ENCODE measurements at places on chromosomes 5 and 9.

- DNase-seq = no peak
Observed at GRCh38 chr5:120358949-120359348, 105.2 kb upstream of the PRR16 start.

- no peak for DNase-seq
Observed at GRCh38 chr5:171906703-171907590, 99.5 kb downstream of the FBXW11 start.

- no peak for DNase-seq
Observed at GRCh38 chr5:172584638-172585037, 56.4 kb upstream of the NEURL1B start.

- DNase-seq = no peak
Observed at GRCh38 chr5:2178071-2178477, 295.3 kb upstream of the IRX4 start.

GRCh38 chr9:138073408-138073807 is 195.8 kb downstream of the CACNA1B start:
- DNase-seq = no peak

- no peak for DNase-seq
Observed at GRCh38 chr9:32424616-32425015, 40.2 kb downstream of the ACO1 start.

DNA sequence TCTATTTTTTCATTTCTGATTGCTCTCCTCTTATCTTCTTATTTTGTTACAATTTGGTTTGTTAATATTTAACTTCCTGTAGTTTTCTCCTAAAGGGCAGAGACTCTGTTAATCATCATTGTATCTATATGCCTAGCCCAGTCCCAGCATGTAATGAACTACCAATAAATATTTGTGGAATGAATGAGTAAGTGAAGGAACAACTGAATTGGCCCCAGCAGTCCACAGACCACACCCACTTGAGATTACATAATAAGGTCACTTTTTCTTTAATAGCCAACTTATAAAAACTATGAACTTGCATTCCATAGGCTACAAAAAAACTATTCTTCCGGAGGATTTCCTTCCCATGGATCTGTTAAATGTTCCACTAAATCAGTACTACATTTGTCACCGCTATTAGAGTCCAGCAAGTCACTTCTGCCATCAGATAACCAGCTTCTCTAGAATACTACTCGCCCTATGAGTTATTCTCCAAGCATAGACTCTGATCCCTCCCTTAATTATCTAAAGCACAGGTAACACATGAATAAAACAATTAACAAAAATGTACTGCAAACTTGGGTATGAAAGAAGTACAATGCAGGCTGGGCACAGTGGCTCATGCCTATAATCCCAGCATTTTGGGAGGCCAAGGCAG is 27.5 kb upstream of the TNPO1 start:
- no peak for DNase-seq

GRCh38 chr5:116674881-116675625 is 100.4 kb upstream of the SEMA6A start:
- DNase-seq = no peak

DNA sequence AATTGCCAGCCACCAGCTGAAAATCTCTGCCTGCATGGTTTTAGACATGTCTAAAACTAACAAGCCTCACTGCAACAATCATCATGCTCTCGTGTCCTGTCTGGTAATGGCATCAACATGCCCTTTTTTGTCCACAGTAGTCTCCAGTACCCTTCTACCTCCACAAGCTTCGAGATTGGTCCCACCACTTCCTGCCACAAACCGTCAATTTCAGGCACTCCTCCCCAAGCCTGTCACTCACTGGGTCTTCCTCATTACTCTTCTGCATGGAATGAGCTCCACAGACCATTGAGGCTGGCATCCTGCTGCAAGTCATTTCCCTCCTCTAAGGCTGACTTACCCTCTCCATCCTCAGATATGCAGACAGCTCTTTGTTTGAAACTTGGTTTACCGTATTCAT is 9.0 kb downstream of the LPAR1 start:
- no peak for DNase-seq

- DNase-seq = no peak
Observed at GRCh38 chr5:4802044-4802443, 338.1 kb upstream of the ADAMTS16 start.

- DNase-seq = no peak
Observed at GRCh38 chr5:152704286-152704685, 299.2 kb upstream of the NMUR2 start.

DNA sequence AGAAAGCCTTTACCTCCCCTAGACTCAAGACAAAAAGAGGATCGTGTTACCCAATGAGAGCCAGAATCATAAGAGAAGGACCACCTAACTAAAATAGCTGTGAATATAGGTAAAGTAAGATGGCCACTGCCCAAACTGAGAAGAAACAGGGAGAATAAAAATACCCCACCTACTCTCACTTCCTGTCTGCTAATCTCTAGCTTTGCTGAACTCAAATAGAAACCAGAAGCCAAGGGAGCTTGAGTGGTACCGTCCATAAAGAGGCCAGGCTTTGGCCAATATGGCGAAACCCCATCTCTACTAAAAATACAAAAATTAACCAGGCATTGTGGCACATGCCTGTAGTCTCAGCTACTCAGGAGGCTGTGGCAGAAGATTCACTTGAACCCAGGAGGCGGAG is 123.0 kb upstream of the FST start:
- no peak for DNase-seq

DNA sequence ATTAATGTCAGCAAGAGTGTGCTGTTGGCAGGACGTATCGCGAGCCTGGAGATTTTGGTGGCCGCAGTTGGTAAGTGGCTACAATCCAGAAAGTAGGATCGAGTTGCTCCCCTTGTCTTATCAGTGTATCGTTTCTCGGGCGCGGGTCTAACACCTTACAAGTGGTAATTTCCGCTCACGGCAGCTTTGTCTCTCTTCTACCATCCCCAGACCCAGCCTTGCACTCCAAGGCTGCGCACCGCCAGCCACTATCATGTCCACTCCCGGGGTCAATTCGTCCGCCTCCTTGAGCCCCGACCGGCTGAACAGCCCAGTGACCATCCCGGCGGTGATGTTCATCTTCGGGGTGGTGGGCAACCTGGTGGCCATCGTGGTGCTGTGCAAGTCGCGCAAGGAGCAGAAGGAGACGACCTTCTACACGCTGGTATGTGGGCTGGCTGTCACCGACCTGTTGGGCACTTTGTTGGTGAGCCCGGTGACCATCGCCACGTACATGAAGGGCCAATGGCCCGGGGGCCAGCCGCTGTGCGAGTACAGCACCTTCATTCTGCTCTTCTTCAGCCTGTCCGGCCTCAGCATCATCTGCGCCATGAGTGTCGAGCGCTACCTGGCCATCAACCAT is 1.1 kb downstream of the PTGER4 start:
- DNase-seq = no peak

GRCh38 chr5:78908173-78909061 is 76.7 kb downstream of the ARSB start:
- no peak for DNase-seq

- DNase-seq = no peak
Observed at GRCh38 chr9:112360047-112360804, 19.7 kb upstream of the HSDL2 start.

DNA sequence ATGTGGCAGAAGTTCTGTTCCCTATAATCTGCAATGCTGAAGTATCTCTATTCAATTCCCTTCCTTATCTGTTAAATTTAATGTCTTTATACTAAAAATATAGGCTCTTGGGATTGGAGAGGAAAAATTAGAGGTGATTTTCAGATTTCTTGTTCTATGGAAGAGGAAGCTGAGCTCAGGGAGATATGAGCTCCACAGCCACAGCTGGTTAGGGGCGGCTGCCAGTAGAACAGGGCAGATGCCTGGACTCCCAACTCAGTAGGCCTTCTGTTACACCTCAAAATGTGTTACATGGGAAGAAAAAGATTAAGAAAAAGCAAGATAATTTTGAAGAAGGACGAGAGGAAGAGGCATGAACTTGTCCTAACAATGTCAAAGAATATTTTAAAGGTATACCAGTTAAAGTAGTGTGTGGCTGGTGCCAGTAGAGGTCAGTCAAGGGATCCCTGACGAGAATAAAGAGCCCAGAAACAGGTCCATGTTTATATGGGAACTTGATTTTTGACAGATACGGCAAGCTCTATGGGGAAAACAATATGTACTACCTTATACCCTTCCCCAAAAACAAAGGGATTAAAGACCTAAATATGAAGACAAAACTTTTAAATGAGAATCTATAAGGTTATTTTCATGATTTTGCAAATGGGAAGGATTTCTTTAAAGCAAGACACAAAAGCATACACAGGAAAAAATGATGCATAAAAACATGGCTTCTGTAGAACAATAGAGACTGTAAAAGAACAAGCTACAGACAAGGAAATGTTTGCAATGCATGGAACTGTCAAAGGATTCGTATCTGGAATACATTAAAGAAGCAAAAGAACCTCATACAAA is 28.7 kb downstream of the DNAJC21 start:
- DNase-seq = peak; percentile 15

- no peak for DNase-seq
Observed at GRCh38 chr9:71928376-71928775, 16.9 kb downstream of the C9orf85 start.

- peak; percentile 30 for DNase-seq
Observed at GRCh38 chr5:145697251-145697990, 137.7 kb downstream of the PRELID2 start.

DNA sequence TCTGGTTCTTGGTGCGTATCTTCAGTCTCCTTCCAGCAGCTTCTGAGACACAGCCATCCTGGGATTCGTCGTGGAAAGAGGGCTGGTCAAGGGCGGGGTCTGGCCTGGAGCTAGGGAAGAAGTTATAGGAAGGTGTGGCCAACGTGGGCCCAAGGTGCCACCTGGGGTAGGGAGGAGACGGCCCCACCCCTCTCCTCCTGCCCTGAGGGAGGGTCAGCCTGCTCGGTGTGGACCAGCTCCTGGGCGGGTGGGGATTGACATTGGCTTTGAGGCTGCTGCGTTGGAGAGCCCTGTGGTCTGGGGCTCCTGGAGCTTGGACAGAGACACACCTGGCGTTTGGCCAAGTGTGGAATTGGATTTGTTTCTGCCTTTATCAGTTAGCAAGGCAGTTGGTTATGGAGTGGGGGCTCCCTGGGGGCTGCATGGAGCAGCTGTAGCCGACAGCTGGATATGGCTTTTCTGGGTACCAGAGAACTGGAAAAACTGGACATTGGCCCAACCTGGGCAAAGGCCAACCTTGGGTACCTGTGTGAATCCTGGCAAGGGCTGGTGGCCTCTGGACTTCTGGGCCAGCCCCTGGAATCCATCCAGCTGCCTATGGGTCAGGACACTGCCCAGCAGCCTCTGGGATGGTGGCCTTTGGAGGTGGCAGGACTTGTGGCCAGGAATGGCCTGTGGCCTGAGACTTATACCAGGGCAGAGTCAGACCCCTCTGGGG is 75.7 kb upstream of the PPP1R26 start:
- DNase-seq = no peak

- no peak for DNase-seq
Observed at GRCh38 chr5:66339896-66340295, 195.8 kb downstream of the SREK1 start.

DNA sequence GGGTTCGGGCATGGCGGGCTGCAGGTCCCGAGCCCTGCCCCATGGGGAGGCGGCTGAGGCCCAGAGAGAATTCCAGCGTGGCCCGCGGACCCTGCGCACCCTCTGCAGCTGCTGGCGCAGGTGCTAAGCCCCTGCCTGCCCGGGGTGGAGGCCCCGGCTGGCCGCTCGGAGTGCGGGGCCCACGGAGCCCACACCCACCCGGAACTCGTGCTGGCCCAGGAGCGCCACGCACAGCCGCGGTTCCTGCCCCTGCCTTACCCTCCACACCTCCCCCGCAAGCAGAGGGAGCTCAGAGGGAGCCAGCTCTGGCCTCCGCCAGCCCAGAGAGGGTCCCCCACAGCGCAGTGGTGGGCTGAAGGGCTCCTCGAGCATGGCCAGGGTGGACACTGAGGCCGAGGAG is 75.3 kb downstream of the MRPS30 start:
- DNase-seq = no peak

GRCh38 chr5:994821-995220 is 13.8 kb upstream of the NKD2 start:
- no peak for DNase-seq

DNA sequence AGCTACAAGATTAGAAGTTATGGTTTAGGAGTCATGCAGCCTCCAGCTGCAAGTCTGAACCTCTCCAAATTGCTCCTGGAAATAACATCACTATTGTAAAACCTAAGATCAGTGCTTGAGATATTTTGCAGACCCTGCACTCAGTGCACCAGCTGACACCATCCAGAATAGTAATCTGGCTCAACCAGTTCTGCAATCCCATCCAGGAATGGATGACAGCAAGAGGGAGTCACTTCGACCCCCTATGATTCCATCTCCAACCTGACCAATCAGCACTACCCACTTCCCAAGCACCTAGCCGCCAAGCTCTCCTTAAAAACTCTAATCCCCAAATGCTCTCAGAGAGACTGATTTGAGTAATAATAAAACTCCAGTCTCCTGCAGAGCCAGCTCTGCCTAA is 37.9 kb upstream of the NR4A3 start:
- no peak for DNase-seq

DNA sequence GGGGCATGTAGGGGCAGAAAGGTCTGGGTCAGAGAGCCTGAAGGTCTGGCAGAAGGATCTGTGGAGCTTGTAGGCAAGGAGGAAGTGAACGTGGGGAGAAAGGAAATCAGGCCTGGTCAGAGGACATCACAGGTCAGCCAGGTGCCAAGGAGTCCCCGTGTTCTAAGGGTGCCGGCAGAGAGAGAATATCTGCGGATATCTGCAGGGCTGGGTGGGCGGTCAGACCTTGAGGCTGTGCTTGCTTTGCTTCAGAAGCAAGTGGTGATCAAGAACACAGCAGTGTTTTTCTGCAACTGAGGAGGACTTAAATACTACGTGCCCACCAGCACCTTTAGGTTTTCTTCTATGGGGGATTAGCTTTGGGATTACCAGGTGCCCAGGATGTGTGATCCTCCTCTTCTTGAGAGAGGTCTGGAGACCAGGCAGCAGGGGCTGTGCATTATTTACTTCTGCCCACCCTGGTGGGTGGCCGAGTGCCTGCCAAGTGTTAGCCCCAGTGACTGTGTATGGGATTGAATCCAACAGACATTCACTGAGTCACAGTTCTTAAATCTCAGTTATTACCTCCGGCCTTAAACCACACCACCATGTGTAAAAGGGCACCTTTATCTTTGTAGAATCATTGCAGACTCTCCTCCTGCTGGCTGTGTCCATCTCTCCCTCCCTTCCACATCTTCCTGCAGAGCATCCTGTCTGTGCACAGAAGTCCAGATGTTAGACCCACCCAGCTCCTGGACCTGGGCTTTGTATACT is 12.5 kb upstream of the SHB start:
- no peak for DNase-seq
